NB4 (cell line): ENCODE measurements at places on chromosomes 3 and 15.
A peak's percentile ranks its signal among the peaks of the same experiment; 100 is the strongest.

GRCh38 chr3:140686128-140686527 lies 8.3 kb downstream of the TRIM42 start:
- DNase-seq: no peak

GRCh38 chr3:196207833-196208607 lies 3.2 kb downstream of the ZDHHC19 start:
- no peak for DNase-seq

- no peak for DNase-seq
Observed at GRCh38 chr15:48718646-48719045, 73.1 kb upstream of the FBN1 start.

GRCh38 chr15:89828281-89829145 lies 13.9 kb upstream of the ANPEP start:
- no peak for DNase-seq

GRCh38 chr3:73055583-73055982 lies 5.9 kb upstream of the EBLN2 start:
- no peak for DNase-seq

GRCh38 chr3:46852334-46852720 lies 10.9 kb downstream of the MYL3 start:
- DNase-seq: no peak

DNA sequence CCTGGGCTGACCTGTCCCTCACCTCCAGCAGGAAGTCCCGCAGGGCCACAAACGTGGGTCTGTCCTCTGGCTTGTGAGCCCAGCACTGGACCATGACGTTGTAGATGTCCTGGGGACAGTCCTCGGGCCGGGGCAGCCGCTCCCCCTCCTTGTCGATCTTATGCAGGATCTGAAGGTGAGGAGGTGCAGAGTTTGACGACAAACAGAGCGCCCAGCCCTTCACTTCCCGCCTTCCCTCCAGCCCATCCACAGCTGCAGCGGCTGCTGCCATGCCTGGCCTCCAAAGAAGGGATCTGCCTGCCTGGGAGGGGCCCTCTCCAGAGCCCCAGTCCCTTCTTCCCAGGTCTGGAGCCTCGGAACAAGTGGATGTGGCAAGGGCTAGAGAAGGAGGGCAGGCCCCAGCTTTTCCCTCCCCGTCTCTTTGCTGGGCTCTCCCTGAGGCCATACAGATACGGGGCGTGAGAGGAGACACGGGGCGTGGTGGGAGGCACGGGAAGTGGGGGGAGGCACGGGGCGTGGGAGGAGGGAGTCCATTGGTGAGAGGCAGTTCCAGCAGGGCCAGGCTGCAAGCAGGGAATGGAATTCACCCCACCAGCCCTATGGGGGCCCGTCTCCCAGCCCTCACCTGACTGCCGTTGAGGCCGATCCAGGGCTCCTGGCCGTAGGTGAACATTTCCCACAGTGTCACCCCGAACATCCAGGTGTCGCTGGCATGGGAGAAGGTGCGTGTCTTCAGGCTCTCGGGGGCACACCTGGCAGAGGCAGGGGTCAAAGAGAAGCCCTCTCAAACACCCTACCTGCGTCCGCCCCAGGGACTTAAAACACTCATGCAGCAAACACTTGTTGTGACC lies 29.7 kb downstream of the TNK2 start:
- no peak for DNase-seq

DNA sequence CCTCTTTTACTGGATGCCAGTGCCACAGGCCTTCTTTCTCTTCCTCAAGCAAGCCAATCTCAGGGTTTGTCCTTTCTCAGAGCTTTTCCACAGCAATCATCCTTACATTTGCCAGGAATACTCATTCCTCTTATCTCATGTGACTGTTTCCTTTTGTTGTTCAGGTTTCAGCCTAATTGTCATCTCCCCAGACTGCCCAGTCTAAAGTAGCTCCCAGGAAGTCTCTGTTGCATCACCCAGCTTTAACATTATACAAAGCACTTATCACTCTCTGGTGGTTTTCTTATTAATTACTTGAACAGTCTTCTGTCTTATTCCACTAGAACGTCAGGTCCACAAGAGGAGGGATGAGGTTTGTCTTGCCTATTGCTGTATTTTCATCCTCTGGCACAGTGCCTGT lies 65.8 kb downstream of the CADPS start:
- DNase-seq: no peak

GRCh38 chr3:21152555-21152954 lies 598.5 kb downstream of the ZNF385D start:
- DNase-seq: no peak

DNA sequence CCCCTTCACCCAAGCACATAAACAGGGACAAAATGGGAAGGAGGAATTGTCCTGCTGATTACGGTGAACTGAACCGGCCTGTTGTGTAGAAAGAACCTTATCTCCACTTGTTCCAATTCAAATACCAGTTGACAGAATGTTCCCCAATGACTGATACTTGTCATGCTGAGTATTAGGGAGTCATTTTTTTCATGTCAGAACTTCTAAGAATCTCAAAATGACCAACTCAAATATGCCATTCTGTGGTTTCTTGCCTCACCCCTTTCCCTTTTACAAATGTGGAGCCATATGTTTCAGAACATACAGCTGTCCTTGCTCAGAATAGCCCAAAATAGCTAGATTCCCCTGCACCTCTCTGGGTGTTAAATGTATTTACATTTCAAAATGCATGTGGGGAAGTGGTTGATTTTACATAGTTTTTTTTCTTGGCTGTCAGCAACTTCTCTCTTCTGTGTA lies 405.9 kb upstream of the TBL1XR1 start:
- DNase-seq: peak; percentile 46

DNA sequence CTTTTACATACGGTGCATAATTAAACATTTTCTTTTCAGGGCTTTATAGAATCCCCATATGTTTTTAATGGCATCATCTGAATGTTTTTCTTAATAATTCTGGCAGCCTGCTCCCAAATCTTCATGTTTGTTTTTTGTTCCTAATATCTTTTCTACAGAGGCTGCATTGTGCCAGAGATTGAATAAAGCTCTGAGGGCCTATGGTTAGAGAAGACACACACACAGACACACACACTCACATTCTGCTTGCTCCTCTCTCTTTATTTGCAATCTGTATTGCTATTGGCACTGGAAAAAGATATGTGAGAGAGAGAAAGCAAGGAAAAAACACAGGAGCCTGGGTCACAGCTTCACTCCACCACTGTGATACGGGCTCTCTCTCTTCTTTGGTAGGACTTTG lies 136.0 kb downstream of the MECOM start:
- no peak for DNase-seq

GRCh38 chr15:25184356-25185155 lies 229.8 kb downstream of the SNRPN start:
- DNase-seq: no peak

- DNase-seq: no peak
Observed at GRCh38 chr3:61657689-61658088, 96.3 kb downstream of the PTPRG start.

DNA sequence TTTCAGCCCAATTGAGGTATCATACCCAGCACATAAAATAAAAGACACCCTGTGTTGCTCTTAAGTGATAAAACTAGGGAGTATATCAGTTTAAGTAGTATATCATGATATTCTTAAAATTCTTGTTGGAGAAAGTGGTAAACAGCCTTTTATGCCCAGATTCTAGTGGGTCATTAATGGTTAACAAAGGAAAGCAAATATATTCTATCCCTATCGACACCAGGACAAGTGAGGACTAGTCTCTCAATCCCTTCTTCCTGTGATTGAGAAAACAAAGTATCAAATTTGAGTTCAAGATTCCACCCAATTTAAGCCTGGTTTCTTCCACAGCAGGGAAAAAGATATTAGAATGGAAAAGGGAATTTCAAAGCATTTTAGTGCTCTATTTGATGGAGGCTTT lies 142.4 kb upstream of the IL12A start:
- DNase-seq: no peak

- no peak for DNase-seq
Observed at GRCh38 chr15:38652183-38652794, 87.7 kb upstream of the RASGRP1 start.
